ENCODE measurements at places on chromosomes 3 and 15.

DNA sequence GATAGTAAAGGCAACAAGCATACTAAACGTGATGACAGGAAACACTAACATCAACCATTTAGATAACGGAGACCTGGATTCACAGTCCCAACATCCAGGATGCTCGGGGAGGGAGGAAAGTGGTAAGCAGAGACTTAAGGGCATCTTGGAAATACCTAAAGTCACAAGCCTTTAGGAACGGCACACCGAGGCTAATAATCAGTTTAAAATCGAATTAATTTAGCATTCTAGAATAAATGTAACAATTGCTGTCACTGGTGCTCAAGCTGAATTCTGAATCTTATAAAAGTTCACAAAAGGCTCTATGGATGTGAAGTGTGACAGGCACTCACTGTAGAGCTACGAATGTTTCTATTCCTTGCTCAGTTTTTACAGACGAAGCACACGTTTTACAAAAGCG is 1.3 kb downstream of the CD47 start:
- no peak for DNase-seq

GRCh38 chr3:188605231-188605630 is 451.3 kb downstream of the LPP start:
- DNase-seq = no peak

GRCh38 chr3:133865136-133865855 is 30.4 kb downstream of the RAB6B start:
- DNase-seq = no peak

- DNase-seq = no peak
Observed at GRCh38 chr3:108343491-108343890, 47.1 kb downstream of the HHLA2 start.

DNA sequence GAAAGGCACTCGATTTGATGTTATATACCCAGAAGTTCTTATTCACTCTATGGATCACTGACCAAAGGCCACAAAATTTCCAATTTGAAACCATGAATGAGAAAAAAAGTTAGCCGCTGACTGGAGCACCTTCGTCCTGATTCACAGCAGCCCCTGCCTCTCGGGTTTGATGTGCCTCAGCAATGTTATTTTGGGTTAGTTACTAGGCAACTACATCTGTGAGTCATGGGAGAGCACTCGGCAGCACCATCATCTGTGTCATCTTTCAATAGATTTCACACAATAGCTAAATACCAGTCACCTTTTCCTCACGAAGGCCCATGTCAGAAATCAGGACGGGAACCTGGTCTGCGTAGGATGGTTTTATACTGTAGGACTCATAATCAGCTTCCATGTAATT is 269.2 kb downstream of the ZBBX start:
- no peak for DNase-seq

DNA sequence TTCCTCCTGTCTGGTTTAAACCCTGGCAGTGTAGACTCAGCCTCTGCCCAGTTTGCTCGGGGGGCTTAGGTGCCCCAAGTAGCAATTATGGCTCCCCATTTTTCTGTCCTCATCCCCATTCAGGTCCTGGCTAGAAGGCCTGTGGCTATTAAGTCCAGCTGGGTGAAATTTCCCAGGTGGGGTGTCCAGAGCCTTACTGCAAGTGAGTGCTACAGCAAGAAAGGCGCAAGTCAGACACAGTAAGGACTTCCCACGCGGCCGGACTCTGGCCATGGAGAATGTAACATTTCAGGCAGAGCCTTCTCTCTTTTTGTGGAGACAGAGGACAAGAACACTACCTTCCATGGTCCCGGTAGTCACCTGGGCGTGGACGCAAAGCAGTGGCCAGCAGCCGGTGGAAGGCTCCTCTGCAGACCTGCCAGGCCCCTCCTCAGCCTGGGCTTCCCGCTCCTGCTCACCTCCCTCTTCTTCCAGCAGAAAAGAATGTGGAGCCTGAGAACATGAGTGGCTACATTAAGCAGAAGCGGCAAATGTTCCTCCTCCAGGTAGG is 23.3 kb downstream of the CFAP100 start:
- DNase-seq = no peak

DNA sequence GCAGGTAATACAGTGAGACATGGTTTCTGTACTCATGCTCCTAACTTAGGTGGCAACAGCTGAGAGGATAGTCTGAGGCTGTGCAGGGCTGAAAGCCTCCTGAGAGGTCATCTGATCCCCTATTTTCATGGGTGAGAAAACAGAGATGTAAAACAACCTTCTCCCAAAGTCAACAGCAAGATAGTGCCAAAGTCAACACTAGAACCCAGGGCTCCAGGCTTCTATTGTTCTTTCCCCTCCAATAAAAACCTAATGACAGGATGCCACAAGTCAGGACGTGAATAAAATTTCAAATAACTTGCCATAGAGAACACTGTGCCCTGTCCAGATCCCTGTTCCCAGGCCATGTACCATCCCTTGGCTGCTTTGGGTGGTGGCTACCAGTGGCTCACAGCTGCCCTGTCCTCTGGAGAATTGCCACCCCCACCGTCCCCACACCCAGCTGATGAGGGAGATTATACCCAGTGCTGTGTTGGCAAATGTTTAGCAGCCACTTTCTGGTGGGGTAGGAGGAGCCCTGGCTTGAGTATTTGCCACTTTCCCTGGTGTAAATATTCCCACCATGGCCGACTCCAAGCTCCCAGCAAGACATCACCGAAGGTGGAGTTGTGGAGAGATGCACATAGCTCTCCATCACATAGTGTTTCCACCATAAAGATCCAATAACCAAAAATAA is 54.8 kb downstream of the SRGAP3 start:
- DNase-seq = no peak

DNA sequence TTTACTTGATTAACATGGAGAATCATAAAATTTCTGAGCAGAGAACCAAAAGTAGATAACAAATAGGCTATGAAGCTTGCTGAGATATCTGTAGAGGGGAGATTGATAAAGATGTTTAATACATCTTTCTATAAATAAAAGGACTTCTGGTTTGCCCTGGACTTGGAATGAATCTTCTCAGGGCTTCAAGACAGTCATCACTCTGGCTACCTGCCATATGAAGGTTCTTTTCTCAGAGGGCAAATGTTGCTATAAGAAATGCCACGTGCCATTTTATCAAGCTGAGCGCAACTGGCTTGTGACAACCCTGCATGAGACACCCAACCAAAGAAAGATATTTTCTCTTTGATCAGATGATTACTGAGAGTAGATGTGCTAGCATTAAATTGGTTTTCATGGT is 192.5 kb downstream of the WNT5A start:
- DNase-seq = no peak

GRCh38 chr3:197014942-197015575 is 14.6 kb downstream of the MELTF start:
- no peak for DNase-seq

- DNase-seq = no peak
Observed at GRCh38 chr3:42489937-42490227, 12.6 kb upstream of the VIPR1 start.

GRCh38 chr3:190495354-190495753 is 18.5 kb upstream of the IL1RAP start:
- DNase-seq = no peak

- DNase-seq = no peak
Observed at GRCh38 chr3:3172627-3173026, 6.9 kb downstream of the CRBN start.

- no peak for DNase-seq
Observed at GRCh38 chr3:108830991-108831614, 8.5 kb downstream of the TRAT1 start.

DNA sequence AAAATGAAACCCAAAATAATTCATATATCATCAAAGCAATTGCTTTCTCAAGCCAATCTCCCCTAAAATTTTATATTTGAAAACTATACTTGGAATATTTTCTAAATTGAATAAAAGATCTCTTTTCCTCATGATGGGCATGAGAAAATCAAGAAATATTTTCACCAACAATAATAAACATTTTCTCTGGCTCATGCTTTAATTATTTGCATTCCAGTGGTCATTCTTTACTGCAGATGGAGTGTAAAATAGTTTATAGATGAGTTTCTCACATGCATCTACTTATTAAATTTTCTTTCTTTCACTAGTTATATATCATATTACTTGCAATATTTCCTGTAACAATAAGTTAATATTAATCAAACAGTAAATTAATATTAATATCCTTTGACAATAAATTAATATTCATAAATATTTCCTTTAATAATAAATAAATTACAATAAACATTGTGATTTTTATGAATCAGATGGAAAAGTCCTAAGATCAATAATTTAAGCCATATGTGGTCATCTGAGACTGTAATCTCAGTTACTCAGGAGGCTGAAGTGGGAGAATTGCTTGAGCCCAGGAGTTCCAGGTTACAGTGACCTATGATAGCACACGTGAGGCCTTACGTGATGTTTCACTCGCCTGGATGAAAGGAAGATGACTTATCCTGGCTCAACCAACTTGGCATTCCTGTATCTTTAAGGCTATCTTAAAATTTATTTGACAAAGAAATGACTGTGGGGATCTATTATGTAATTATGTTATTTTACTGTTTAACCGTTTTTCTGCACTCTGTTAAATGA is 958.8 kb downstream of the ZPLD1 start:
- DNase-seq = no peak

GRCh38 chr3:77321646-77322045 is 281.7 kb downstream of the ROBO2 start:
- DNase-seq = no peak

GRCh38 chr3:186361762-186362536 is at the start of gene DGKG:
TSS of gene DGKG (minus strand) at chr3:186362234. CDS start at chr3:186320459, 41,775 bp downstream.
- peak; percentile 65 for DNase-seq

DNA sequence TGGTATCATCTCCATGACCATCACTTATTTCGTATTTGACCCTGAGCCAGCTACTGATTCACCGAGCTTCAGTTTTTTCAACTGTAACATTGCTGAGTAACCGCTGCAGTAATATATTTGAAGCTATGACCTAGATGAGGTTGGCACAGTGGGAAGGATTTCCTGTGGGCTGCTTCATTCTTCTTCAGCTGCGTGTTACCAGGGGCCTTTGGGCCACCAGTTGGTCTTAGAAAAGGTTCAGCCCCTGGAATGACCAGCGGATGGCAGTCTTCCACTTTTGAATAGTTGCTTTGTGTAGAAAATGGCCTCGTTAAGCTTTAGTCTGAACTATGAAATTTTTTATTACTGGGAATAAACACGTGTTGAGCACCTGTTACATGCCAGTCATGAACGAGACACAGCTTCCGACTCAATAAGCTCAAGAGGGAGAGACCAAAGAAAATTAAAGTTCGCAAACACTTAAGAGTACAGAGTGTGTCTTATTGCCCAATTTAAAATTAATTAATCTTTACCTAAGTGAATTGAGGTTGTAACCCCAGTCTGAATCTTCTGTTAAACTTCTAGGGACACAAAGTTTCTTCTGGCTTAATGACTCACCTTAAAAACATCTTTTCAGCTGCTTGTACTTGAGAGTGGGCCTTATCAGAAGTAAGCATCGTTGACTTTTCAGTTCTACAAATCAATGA is 57.6 kb upstream of the NR2E3 start:
- DNase-seq = no peak

DNA sequence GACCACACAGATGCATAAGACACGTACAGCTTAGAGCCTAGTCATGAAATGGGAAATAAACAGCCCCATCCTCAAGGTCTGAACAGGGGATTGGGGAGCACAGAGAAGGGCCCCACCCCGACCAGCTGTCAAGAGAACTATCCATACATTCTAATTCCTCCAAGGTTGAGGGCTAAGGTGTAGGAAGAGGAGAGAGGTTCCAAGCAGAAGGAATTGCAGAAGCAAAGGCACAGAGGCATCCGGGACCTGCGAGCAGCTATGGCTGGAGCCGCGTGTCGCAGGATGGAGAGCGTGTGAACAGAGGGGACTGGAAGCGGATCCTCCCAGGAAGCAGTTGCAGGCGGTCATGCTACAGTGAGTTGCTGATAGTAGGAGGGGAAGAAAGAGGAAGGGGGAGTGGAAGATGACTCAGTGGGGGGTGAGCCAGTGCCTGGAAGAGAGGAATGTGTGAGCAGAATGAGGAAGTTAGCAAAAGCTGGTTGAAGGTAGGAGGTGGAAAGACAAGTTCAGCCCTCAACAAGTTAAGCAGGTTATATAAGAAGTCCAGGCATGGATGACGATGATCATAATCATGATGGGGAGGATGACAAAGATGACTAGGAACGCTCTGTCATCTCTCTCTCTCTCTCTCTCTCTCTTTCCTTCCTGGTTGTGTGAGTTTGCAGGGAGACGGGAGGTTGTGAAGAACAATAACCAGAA is 89.7 kb downstream of the LIPC start:
- DNase-seq = no peak

DNA sequence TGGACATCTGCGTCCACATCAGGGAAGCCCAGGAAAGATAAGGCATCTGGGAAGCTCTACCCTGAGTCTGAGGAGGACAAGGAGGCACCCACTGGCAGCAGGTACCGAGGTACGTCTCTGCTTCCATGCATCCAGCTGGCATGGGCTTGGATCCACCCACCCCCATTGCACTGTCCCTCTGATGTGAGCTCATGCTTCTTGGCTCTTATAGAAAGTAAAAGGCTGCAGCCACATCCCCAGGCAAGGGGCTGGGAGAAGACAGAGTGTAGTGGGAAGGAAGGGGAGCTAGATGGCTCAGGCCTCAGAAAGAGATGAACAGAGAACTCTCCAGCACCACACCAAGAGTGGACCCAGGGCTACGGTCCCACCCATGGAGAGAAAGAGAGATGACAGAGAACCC is 18.2 kb downstream of the PTH1R start:
- no peak for DNase-seq

GRCh38 chr3:135093121-135093520 is 298.1 kb downstream of the EPHB1 start:
- no peak for DNase-seq

- no peak for DNase-seq
Observed at GRCh38 chr3:14225421-14225820, 46.8 kb downstream of the LSM3 start.

- peak; percentile 91 for DNase-seq
Observed at GRCh38 chr15:64883997-64884511, 27.6 kb upstream of the ANKDD1A start.

GRCh38 chr15:32843219-32843815 is 125.5 kb downstream of the GREM1 start:
- no peak for DNase-seq

DNA sequence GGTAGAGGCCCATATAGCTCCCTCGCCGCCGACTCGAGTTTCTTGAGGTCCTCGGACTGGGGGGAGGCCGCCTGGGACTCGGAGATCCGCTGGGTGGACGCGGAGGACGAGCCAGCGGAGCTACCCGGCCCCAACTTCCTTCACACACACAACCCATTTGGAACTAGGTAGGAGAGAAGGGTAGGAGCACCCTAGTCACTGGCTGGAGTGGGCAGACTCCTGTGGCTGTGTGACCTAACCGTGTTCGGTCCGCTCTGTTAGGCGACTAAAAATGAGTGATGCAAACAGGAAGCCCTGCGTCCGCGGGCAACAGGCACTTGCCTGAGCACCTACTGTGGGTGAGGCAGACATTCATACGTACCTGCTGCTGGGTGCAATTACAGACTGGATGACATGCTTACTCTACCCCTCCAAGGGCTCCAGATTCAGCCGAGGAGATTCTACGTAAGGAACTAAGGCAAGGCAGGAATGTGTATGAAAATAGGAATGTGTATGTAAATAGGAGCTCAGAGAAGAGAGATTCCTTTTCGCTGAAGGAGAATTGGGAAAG is 4.6 kb upstream of the SIN3A start:
- DNase-seq = peak; percentile 85
